Fibroblast of the conjunctiva (primary cell): ENCODE measurements at places on chromosomes 16 and 17.

DNA sequence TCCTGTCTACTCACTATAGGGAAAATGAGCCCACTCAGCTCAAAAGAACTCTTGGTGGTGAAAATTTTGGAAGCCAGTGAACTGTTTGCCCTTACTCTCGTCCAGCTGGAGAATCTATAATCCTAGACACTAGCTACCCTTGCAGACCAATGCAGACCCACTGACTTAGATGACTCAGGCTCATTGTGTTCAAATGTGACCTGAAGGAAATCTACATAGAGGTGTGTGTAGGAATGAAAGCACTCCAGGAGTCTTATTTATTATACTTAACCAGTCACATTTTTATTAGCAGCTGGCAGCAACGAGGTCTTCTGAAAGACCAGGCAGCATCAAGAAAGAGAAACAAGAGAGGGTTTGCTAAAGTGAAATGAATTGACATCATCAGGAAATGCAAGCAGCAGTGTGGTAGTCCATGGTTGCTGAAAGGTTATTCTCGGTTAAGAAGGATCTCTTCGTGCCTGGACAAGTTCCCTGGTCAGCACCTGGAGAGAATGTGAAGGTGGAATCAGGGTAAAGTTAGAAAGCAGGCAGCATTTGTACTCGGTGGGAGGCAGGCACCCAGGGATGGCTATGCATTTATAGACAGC, 1.4 kb downstream of the KRTAP29-1 start:
- DNase-seq: no peak

DNA sequence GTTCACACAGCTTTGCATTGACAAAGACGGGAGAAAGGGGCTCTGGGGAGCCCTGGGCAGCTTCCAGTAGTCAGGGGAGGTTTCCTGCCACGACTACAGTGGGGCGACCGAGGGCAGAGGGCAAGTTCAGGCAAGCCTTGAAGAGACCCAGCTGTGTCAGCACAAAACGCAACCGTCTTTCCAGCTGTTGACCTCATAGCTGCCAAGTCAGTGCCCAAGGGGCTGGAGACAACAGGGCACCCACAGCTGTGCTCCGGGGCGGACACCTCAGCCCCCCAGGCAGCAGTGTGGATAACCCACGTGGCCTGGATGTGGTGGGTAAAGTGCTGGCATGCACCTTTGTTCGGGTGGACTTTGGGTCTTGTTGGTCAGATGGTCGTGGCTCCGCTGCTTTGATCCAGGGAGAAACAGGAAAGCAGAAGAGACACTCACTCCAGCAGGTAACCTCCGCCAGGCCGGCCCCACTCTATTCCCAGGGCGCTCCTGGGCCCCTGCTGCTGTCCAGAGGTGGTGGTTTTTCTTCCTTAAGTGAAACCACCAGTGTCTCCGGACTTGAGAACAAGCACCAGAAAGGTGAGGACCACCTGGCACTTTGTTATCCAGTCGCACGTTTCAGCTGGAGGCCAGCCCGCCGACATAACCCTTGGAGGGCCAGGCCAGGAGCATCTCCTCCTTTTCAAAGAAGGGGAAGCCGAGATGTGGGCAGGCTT, 17.6 kb upstream of the CBX2 start:
- DNase-seq: no peak

GRCh38 chr17:74759941-74760340, 11.5 kb downstream of the NHERF1 start:
- DNase-seq: no peak

DNA sequence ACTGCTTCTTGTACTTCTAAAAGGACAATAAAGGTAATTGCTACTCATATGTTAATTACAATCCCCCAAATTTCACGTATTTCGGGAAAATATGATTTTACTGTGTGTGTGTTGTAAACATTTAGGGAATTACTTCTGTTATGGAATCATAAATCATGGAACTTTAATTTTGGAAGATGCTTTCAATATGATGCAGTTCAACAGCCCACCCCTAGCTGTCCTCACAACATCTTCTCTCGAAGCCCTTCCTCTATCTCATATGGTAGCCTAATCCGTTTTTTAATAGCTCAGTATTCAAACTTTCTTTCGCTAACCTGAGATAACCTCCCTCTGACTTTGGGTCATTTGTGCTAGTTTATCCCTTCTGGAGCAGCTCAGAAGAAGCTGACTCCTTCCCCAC, 78.4 kb downstream of the ANKFN1 start:
- DNase-seq: no peak

DNA sequence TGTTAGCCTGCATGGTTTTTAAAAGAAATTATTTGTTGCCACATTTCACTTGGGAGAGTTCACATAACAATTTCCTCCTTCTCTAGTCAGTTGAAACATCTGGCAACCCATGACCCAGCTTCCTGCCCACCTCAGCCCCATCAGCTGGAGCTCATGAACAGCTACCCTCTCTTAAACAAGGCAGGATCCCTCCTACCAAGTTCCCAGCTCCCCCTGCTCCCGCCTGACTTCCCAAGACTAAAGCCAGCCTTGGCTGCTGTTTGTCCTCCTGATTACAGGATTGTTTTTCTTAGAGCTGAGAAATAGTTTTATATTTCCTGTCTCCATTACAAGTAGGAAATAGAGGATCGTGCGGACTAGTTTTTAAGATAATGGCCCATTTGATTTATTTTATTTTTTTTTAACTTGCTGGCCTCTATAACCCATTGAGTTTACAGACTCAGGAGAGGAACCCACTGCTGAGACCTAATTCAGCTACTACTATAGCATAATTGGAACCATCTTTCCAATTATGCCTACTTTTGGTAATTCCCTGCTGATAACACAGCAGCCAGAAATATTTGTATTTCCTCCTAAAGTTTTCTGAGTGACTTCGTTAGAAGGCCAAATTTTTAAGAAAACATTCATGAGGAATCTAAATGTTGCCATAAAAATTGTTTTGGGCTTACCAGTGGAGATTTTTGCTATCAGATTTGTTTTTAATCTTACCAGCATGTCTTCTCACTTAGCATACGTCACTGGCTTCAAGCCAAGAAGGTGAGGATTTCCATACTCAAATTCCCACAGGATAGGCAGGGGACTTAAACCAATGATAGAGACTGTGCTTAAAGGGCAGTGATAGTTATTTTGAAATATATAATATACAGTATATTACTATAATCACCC, 90.0 kb downstream of the ELAC2 start:
- DNase-seq: no peak

- DNase-seq: no peak
Observed at GRCh38 chr16:7338826-7339225, 6.2 kb downstream of the RBFOX1 start.

GRCh38 chr17:66990047-66990446, 25.5 kb downstream of the CACNG4 start:
- no peak for DNase-seq

DNA sequence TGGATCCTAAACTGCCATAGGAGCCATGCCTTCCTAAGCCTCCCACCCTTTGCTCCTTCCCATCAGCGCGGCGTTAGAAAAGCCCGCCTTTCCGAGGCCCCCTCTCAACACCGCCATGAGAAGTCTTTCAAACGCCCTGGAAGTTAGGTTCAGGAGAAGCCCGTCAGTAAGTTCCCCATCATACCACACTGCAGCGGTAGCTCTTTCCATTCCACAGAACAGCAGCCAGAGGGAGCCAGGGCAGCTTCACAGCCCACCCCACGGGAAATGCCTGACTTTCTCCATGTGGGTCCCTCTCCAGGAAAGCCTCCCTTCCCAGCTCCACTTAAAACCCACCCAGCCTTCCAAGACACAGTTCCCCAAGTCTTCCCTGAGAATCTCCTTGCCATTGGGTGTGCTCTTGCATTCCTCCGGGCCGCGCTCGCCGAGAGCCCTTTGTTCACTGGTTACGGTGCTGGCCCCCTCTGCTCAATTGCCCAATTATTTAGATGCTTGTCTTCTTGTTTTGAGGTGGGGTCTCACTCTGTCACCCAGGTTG, 28.7 kb downstream of the KIAA0513 start:
- no peak for DNase-seq

DNA sequence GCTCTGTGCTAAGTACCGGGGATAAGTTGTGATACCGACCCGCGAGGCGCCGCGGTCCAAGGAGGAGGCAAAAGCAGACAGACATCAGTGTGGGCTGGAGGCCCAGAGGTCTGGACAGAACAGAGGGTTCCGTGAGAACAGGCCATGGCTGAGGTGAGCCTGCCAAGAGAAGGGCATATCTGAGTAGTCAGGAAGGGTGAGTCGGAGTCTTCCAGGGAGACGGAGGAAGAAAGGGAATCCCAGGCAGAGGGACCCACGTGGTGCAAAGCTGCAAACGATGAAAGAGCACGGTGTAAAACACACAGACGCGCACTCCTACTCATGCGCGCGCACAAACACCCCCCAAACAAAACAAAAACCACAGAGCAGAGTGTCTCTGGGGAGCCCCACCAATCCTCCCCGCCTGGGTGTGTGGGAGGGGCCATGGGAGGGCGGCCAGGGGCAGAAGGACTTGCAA, 18.1 kb downstream of the RHBDL3 start:
- DNase-seq: no peak
